ENCODE measurements at places on chromosomes 1 and 21. TPM values are rescaled to one million over a fixed set of nuclear protein-coding genes. Genes with fewer than 3 reads are reported as not detected.

DNA sequence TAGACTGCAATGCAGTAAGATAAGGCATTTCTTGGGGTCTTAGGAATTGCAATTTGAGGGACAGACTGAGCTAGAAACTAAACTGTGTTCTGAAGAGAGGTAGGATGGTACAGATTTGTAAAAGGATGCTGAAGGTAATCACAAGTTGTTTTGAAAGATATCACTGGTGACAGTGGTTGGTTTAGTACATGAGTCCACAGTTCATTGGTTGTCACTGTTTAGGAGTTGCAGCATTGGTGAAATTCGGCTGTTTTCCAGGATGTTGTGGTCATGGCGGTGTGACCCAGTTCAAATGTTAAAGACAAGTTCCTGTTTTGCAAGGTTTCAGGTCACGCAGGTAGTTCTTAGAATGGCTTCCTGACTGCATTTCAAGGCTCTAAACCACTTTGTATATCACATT, 292.8 kb upstream of the B3GALT2 start:
- no peak for DNase-seq

- DNase-seq: no peak
Observed at GRCh38 chr21:35510957-35511695, 462.0 kb upstream of the RUNX1 start.

- no peak for DNase-seq
Observed at GRCh38 chr1:157485793-157486192, 66.5 kb downstream of the FCRL5 start.

The FAM89A gene
- total RNA-seq: 8.1 TPM

DNA sequence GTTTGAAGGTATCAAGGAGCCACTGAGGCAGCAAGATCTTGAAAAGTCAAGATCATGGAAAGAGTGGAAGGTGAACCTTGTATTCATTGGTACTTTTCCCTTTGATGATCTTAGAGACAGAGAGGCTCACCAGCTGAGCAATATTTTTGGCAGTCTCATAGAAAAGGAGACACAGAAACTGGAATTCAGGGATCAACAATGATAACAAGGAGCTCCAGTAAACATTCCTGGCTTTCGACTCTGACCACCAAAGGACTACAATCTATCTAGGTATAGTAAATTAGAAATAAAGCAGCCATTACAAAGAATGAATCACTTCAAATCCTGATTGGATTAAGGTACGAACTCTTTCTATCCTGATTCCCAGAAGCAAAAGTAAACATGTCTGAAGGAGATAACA, 615.4 kb downstream of the KIF26B start:
- no peak for DNase-seq

DNA sequence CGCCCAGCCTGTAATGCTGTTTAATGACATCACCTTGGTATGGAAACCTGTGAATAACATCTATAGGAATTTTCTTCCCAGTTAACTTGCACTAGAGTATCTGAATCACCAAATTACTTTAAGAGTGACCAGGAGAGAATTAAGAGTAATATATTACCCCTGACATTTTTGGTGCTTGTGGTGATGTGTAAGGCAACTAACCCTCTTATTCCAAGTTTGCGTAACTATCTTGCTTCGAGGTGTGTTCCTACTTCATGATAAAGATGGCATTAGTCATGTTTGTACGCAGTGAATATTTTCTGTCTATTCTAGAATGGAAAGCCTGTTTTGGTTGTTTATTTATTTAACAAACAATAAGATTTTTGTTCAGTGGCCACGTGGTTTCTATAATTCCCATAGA, 131.3 kb downstream of the ZP4 start:
- no peak for DNase-seq

- DNase-seq: no peak
Observed at GRCh38 chr1:210516697-210517459, 188.2 kb downstream of the HHAT start.

DNA sequence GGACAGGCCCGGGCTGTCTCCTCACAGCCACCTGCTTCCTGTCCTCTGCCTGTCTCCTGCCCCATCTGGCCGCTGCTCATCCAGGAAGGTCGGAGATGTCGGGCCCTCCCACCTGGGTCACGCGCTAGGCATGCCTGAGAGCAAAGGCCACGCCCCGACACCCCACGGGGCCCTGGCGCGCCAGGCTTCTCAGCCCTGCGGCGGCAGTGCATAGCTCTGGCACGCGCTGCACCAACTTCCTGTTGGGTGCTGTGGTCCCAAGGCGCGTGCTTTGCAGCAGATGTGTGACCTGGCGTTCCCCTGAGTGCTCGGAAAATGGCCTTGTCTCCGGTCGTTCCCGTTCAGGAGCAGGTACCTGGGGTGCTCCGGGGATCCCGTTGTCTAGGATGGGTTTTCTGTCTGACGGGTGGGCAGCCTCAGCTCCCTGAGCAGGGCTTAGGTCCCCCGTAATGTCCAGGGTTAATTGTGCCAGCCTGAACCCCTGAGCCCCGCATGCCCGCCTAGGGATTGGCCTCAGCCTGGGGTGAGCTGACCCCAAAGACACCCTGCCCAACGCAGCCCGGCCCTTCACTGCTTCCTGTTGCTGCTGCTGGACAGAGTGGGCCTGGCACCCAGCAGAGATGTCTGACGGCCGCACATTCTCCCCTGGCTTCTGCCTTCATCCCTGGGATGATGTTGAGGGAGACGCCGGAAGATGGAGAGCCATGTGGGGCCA, 19.4 kb upstream of the KCNAB2 start:
- DNase-seq: no peak

- DNase-seq: no peak
Observed at GRCh38 chr21:43188592-43189210, 19.9 kb downstream of the CRYAA start.

The RNU1-1 gene
- total RNA-seq: under 0.01 TPM

GRCh38 chr21:25298512-25299491, 308.5 kb downstream of the MRPL39 start:
- no peak for DNase-seq

DNA sequence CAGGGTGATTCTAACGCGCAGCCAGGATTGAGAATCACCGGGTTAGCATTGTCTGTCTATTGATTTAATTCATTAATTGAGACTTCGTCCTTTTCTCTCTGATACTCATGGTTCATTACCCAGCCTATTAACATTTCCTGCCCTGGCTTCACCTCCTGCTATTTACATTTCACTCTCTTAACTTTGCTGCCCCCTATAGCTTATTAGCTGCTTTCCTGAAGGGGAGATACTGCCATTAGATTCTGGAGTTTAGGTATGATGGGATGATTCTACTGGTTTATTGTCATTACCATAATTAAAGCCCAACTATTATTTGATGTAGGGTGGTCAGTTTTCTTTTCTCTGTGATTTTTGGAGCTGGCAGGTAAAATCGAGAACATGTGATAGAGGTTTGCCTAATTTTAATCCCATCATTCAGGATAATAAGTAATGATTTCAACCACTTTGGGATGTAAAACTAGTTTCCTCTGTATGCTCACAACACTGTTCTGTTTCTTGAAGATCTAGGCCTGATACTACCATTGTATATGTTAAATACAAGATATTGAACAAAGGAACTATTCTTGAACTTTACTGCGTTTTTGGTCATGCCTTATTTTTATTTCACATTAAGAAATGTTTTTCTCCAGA, 6.4 kb downstream of the PPP2R5A start:
- no peak for DNase-seq

The SLC44A5 gene
- 0.25 TPM for total RNA-seq
